ENCODE measurements at places on chromosomes 11 and 22. TPM values are rescaled to one million over a fixed set of nuclear protein-coding genes. Genes with fewer than 3 reads are reported as not detected.

- peak; percentile 4 for DNase-seq
These were observed 282.6 kb downstream of the CADM1 start for GRCh38 chr11:115221461-115222069.

ISX gene
- not detected for total RNA-seq

OR6A2 gene
- not detected for total RNA-seq

GRCh38 chr11:61110255-61111049 is 8.2 kb downstream of the CD5 start:
- DNase-seq, result no peak

FTH1 gene
- 393 TPM for total RNA-seq

NXPE4 gene
- total RNA-seq, result not detected

KRTAP5-7 gene
- not detected for total RNA-seq

GRCh38 chr11:104625246-104625645 is 273.0 kb downstream of the CASP12 start:
- DNase-seq, result peak; percentile 51

DNA sequence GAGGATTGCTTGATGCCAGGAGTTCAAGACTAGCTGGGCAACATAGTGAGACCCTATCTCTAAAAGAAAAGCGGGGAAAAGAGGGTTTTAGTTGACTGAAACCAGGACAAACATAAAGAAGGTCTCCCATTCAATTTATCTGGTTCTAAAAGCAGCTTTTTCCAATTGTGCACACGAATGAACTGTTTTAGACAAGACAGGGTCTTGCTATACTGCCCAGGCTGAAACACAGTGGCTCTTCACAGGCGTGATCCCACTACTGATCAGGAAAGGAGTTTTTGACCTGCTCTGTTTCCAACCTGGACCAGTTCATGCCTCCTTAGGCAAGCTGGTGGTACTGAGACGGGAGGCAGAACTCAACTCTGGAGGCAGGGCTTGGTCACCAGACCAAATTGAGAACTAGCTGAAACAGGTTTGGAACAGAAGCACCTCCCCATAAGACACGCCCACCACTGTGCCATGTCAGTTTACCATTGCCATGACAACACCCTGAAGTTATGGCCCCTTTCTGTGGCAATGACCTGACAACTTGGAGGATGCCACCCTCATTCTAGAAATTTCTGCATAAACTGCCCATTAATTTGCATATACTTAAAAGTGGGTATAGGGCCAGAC is 2.8 kb upstream of the NUCB2 start:
- DNase-seq, result peak; percentile 14

DNA sequence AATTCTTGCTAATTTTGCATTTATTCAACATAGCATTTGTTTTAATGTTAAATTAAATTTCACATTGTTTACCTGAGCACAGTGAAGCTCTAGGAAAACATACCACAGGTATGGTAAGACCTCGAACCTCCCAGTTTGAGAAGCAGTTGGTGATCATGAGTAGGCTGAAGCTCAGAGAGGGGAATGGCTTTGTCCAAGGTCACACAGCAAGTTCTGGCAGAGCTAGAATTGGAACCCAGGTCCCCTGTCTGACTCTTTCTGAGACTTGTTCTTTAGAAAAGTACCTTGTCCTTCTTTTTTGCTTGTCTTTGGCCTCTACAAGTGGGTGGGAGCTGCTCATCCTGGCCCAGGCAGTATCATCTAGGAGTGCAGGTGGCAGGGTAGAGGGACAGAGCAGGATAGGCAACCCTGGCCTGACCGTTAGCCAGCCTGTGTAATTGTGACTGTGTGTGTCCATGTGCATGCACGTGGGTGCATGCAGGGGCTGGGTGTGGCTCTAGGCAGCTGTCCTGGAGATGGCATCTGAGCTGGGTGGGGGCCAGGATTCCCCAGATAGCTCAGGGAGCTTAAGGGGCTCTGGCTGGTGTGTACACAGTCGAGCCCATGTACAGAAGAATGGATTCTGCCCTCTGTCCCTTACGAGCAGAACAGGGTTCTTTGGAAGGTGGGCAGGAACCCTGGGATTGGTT is 21.6 kb downstream of the PHLDB1 start:
- peak; percentile 39 for DNase-seq

- DNase-seq, result peak; percentile 90
These were observed at the start of gene UBE2L6 for GRCh38 chr11:57567515-57568329. TSS of gene UBE2L6 (minus strand) at chr11:57567672. CDS start at chr11:57567611, 61 bp downstream.

DNA sequence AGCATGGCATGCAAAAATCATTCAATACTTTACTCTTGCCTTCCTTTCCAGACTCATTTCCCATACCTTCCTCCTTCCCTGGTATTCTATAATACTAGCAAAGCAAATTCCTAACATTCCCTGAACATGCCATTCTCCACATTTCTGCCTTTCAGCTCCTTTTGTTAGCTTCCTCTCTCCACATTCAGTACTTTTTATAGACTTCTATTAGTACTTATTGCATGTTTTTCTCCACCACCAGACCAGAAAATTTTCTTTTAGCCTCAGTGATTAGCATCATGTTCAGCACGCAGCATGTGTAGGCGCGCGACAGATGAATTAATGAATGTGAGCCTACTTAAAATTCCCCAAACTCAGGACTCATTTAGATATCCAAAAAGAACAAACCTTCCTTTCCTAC is 935.3 kb downstream of the DLG2 start:
- DNase-seq, result no peak

DNA sequence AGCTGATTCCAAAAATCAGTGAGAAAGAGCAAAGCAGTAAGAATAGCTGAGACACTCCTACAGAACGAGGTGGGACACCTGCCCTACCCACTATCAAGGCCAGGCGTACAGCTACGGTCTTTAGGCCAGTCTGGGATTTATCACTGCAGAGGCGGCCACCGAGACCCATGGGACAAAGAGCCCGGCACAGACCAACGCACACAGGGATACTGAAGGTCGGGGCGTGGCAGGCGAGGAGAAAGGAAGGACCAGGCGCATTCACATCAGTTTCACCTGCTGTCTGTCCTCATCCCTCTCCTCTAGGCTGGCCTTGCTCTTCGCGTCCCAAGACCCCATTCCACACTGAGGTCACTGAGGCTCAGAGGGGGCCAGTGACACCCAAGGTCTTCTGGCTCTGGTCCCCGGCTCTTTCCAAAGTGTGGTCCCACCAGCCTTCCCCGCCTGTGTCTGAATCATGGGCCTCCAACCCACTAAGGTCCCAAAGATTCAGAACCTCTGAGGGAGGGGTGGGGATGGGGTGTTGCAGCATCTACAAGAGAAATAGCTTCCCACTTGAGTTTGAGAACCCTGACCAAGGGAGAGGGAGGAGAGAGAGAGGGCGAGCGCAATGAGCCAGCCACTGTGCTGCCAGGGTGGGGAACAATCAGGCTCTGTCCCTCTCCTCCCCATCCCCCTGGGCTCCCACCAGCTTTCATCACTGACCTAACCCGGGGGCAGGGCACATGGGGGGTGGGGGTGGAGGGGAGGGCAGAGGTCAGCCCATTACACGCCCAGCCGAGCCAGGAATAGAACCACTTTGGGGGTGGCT is 7.2 kb upstream of the PICK1 start:
- DNase-seq, result no peak

MAPK8IP1 gene
- total RNA-seq, result 8.1 TPM

DNA sequence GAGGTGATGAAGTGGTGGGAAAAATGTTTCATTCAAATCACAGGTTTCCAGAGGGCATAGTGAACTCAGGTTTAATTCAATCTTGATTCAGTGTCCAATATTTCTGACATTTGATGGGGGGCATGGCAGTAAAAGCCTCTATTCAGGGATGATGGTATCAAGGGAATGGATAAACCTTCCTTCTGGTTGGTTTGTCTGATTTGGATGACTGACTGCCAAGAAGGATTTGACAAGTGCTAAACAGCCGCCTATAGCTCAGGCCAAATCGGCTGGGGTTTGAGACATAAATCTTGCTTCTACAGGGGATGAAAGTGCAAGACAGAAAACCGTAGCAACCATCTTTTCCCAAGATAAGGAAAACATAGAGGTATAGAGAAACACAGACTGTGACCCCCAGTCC is 121.8 kb upstream of the C11orf87 start:
- no peak for DNase-seq

THY1 gene
- 1,197 TPM for total RNA-seq

MSANTD4 gene
- 22.6 TPM for total RNA-seq

MMP12 gene
- 0.76 TPM for total RNA-seq

GRCh38 chr22:46390652-46391301 is 55.3 kb downstream of the TRMU start:
- DNase-seq, result peak; percentile 92

ZBED4 gene
- 7.7 TPM for total RNA-seq

GRCh38 chr11:102295045-102295444 is 22.2 kb upstream of the BIRC3 start:
- DNase-seq, result no peak

DNA sequence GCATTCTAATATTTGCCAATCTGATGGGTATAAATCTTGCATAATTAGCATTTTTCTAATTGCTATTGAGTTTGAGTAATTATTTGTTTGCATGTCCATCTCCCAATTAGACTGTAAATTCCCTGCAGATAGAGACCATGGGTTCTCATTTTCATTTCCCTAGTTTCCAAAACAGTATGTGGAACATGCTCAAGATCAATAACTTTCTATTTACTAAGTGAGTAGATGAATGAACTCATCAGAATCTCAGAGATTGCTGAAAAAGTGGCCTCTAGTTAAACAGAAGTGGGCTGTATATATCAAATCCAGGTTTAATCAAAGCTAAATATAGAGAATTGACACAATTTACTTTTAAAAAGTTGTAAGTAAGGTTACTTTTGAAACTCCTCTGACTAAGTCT is 138.0 kb upstream of the PGR start:
- no peak for DNase-seq

GRCh38 chr11:110027627-110028371 is 65.4 kb upstream of the ZC3H12C start:
- DNase-seq, result no peak

DNA sequence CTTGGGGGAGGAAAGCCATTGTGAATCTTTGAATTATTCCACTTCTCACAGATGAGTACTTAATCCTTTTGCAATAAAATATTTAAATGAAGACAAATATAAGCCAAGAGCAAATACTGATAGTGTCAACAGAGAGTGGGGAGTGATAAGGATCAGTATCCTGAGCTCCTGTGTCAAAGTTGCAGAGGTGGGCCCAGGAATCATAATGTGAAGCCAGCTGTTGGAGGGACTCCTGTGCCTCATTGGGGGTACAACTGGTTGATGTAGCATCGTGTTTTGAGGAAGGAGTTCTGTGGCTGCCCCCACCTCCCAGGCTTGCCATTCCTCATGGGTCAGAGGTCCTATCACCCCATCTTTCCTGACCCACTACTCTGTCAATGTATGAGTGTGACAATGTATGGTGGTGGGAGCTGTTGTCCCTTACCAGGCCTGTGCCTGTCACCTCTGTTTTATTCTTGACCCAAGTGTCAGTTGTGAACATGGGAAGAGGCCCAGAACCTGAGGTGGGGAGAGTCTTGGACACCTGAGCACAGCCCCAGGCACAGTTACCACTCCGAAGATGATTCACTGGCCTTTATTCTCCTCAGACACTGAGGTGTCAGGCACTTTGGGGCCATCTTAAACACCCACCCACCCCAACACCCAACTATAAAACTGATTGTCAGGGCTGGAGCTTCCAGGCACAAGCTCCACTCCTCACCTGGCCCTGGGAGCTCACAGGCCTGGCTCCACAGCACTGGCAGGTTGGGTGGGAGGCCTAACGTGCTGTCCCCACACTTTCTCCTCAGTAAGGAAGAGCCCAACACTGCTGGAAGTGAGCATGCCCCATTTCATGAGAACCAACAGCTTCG is 38.4 kb downstream of the KCNQ1OT1 start:
- DNase-seq, result no peak

MFRP gene
- not detected for total RNA-seq

APOL5 gene
- total RNA-seq, result not detected

- no peak for DNase-seq
These were observed 36.9 kb downstream of the CAT start for GRCh38 chr11:34475656-34476055.

OR52E8 gene
- total RNA-seq, result not detected

- no peak for DNase-seq
These were observed 3.1 kb downstream of the MRGPRG start for GRCh38 chr11:3215346-3216026.

- peak; percentile 56 for DNase-seq
These were observed 72.7 kb downstream of the AMBRA1 start for GRCh38 chr11:46520971-46521745.

PRDM11 gene
- total RNA-seq, result 3.7 TPM

- peak; percentile 39 for DNase-seq
These were observed 50.9 kb upstream of the LINC01488 start for GRCh38 chr11:69430566-69430965.

DNA sequence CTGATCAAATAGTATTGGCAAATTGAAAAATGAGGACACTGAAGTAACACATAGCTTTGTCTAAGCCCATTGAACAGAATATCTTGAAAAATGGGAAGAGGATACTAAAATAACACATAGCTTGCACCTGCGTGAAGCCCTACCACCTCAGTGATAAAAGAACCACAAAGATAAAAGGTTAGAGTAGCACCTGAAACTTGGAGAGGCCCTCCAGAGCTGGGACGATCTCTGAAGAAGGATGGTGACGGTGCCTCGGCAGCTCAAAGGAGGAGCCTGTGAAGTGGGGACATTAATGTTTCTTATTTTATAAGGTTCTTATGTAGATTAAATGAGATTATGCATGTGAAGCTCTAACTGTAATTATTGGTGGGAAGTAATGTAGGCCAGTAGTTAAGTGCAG is 23.1 kb upstream of the ARHGAP42 start:
- no peak for DNase-seq

NPTXR gene
- 2.7 TPM for total RNA-seq

DNA sequence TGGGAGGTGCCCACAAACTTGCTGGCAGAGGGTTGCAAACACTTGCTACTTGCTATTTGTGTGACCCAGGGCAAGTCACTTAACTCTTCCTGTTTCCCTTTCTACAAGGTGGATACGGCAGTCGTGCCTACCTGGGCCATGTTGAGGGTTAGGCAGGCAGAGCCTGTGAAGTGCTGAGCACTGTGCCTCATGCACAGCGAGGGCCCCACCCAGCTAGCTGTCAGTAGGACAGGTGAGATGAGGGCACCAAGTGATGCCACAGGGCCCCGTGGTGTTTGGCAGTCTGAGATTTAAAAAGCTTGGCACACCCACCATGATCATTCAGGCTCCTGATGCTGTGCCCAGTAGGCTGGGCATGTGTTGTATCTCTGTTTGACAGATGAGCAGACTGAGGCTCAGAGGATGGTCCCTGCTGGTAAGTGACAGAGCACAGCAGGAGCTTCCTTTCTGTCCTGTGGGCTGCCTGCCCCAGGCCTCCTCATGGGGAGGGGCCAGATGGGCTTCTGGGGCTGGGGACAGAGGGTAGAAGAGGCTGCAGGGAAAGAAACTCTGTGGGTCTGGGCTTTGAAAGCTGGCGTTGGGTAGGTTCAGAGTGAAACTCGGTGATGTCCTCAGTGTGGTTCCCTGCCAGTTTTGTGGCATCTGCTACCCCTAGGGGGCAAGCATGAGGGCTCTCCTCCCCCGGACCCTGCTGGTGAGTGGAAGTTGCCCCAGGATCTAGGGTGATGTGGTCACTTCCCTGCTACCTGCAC is 59.3 kb downstream of the TSPAN18 start:
- DNase-seq, result no peak

Measured in GM23248 (cell line).